ENCODE measurements at places on chromosomes 11 and 22.

GRCh38 chr11:86484795-86485166 is 110.1 kb downstream of the CCDC81 start:
- DNase-seq: no peak

- no peak for DNase-seq
Measured at GRCh38 chr22:39908737-39909136, 7.9 kb downstream of the GRAP2 start.

DNA sequence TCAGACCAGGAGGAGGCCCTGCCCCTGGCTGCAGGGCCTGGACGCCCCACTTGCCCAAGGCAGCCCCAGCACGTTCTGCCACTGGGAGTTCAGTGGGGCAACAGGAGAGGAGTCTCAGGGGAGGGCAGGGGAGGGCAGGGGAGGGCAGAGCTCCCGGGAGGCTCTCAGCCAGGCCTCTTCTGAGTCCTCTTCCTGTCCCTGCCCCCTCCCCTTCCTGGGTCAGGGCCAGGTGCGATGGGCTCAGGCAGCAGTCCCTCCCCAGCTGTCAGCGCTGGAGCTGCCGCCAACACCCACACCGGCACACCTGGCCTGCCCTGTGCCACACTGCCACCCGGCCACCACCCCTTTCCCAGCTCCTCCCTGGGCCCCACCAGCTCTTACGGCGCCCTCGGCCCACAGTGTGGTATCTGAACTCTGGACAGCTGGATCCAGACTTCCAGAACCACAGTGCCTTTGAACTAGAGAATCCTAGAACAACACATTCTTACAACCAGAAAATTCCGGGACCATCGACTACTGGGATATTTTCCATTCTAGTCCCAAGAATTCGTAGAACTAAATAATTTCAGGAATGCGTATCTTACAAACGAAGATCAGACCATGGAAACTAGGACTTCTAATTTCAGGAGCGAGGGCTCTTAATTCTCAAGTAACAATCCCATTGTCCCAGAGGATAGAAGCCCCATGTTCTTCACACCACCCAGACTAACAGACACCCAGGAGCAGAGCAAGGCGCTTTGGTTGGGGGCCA is 21.8 kb downstream of the RPL3 start:
- no peak for DNase-seq

DNA sequence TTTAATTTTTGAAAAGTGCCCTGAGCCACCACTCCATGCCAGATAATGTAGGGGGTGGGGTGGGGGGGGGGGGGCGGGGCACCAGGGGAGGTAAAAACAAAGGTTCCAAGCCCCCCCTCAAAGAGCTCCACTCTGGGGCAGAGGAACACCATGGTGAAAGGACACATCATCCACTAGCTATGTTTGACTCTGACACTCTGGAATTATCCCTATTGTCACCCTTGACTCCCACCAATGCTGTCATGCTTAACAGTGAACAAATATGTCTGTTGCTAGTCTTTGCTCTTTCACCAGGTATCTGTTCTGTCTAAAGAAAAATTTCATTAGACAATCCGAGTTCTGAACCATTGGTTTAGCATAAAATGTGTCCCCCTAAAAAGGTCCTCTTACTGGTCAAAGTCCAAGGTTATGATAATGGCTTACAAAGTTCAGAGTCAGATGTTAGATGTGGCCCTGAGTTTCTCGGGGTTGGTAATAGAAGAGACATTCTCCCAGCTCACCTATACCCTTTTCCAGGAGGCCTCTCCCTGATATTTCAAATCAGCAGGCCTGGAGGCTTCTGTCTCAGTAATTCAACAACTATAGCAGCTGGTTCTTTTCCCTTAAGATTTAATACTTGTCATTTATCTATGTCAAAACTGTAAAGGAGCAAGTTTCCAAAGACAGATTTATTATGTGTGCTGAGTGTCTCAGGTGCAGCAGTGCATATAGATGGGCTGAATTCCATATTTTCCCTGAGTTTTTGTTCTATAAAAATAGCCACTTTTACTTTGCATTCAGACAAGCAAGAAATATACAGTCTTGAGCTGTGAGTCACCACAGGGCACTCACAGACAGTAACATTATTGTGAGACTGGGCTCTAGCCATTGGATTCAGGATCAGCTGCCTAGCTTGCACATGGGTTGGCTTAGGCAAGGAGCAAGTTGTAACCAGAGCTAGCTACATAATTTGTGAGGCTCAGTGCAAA is 174.1 kb downstream of the CSNK2A3 start:
- no peak for DNase-seq

DNA sequence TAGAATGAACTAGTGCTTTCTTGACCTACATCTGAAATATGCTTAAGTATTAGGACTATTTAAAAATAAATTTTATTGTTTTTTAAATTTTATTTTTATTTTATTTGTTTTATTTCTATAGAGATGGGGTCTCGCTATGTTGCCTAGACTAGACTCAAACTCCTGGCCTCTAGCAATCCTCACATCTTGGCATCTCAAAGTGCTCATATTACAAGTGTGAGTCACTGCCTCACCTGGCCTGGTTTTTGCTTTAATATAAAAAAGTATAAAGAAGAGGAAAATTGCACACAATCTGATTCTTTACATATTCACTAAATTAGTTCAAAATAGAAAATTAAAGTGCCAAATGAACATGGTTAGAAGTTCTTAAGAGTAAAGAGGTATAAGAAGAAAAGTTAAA is 37.5 kb downstream of the HEPHL1 start:
- DNase-seq: no peak

- no peak for DNase-seq
Measured at GRCh38 chr11:2433106-2433925, 11.0 kb downstream of the TRPM5 start.

GRCh38 chr22:50177537-50178470 is 7.3 kb downstream of the PANX2 start:
- DNase-seq: no peak

GRCh38 chr11:11996321-11997048 is 11.9 kb downstream of the DKK3 start:
- DNase-seq: no peak

GRCh38 chr22:46070803-46071450 is 79.4 kb upstream of the PPARA start:
- DNase-seq: peak; percentile 23

GRCh38 chr11:121374286-121374985 is 77.7 kb upstream of the SORL1 start:
- no peak for DNase-seq

DNA sequence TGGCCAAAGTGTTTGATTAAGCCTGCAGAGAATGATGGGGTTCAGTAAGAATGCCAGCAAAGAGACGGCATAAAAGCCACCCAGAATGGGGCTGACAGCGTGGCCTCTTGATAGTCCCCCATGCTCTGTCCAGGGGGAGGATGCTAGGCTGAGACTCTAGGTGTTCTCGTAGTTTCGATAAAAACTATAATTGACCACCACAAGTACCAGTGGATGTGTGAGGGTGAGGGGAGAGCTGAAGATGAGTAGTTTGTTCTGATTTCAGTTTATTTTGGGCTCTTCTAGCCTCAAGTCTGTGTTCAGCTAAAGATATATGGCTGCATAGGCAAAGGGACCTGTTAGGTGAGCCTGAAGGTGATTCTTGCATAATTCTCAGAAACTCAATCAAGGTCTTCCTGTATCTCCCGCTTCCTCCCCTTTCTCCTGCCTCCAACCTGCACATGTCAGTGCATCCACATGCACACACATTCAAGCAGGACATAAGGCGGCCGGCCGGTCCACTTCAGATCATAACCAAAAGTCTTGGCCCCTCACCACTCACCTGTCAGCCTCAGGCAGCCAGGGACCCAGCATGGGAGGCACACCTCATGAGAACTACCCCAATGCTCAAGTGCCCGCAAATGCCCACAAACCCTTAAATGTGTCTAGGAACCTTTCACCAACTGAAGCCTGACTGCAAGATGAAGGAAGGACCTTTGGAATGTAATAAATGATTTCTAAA is 31.2 kb downstream of the FLI1 start:
- DNase-seq: no peak

GRCh38 chr11:92180664-92181251 is 43.9 kb upstream of the FAT3 start:
- DNase-seq: no peak

DNA sequence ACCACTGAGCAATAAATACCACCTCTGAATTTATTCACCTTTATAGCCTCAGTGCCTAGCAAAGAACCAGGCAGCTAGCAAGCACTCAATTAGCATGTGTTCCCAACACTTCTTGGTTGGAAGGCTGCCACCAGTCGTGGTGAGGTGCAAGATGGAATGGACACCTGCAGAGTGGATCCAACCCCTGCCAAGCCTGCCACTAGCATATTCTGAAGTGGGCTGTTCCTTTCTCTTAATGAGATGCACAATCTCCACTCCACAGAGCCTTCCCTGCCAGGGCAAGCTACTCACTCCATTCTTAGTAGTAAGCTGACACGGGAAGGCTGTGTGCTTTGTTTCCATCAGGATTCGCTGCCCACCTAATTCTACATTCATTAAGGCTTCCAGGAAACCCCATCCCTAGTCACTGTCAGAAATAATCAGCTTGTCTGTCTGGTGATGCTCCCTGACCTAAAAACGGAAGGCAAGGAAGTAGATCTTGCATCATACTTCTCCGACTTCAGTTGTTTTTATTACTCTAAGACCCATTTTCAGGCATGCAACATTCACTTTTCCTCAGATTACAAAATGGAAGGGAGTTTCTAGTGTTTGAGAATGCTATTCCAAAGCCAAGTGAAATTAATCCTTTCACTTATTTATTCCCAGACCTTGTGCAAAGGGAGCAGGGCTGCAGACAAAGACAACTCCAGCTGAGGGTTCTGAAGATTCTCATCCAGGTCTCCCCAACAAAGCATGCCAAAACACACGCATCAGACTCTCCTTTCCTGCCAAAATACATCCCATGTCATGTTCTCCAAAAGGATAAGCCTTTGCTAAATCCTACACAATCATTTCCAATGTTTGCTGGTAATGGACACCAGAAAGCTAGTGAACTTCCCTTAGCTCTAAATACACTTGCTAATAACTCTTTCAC is 128.0 kb downstream of the TENM4 start:
- DNase-seq: no peak

- no peak for DNase-seq
Measured at GRCh38 chr11:69261116-69261515, 32.8 kb upstream of the MYEOV start.

DNA sequence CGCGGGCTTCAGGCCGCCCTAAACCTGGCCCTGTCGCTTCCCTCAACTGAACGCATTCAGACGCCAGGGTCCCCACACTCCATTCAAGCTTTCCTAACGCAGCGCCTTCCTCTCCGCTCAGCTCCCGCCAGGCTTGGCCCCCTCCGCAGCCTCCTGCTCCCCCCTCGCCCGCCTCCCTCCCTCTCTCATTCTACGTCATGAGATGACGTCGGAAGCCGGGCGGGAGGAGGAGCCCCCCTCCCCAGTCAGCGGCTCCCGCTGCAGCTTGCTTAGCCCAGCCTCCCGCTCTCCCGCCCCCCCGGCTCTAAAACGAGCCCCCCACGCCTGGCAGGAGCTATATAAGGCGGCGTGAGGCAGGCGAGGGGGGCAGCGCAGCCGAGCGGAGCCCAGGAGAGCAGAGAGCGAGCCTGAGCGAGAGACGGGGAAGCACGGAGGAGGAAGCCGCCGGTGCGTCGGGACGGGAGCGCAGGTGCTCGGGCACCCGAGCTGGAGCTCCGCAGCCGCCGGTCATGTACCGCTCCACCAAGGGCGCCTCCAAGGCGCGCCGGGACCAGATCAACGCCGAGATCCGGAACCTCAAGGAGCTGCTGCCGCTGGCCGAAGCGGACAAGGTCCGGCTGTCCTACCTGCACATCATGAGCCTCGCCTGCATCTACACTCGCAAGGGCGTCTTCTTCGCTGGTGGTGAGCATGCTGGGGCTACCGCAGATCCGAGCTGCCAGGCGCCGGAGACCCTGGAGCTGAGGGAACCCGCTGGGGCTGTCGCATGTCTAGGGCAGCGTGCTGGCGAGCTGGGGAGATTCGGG is at the start of gene NPAS4:
Gene NPAS4 (plus strand): TSS at position 365 of the 806 bp plus-strand sequence. CDS start 145 bp downstream, at position 510.
- no peak for DNase-seq

DNA sequence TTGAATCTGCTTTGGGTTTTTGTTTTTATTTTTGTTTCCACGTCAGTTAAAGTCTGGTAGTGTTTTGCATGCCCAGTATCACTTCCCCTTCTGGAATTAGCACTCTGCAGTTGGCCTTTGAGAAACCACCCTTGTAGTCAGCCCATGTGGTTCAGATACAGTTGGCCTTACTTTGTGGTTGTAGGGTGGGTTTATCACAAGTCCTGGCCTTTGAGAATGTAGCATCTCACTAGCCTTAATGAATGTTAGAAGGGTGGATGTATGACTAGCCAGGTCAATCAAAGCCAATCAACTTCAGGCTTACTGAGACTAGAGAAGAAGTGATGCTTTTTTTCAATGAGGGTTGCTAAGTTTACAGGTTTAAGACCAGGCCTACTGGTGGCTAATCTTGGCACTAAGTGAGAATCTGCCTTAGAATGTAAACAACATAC is 19.8 kb downstream of the ARL14EP start:
- no peak for DNase-seq

GRCh38 chr11:47396049-47396320 is 12.4 kb upstream of the SLC39A13 start:
- DNase-seq: no peak

- peak; percentile 54 for DNase-seq
Measured at GRCh38 chr22:42444077-42444904, 12.1 kb upstream of the NFAM1 start.

DNA sequence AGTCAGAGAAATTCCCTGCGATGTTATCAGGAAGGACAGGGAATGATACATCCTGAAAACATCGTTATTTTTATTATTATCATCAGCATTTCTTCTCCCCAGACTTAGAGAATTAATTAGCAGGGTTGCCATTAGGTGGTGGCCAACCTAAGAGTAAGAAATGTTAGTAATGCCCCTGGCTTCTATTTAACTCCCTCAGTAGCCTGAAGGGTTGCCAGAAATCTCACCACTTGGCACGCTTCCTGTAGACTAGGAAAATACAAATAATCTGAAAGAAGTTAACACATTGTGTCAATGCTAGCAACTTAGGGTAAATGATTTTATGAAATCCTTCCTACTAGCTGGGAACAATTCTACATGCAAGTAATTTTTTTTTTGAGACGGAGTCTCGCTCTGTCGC is 45.5 kb downstream of the ENDOD1 start:
- no peak for DNase-seq

- no peak for DNase-seq
Measured at GRCh38 chr22:49544286-49544685, 283.4 kb downstream of the BRD1 start.

- no peak for DNase-seq
Measured at GRCh38 chr11:19259487-19260345, 19.0 kb upstream of the E2F8 start.

- DNase-seq: no peak
Measured at GRCh38 chr11:6200975-6201374, 2.0 kb downstream of the OR52W1 start.

GRCh38 chr11:110297726-110298300 is 1.4 kb upstream of the RDX start:
- no peak for DNase-seq
